ENCODE measurements at places on chromosomes 1 and 21.

GRCh38 chr1:187252923-187253322 lies 424.2 kb downstream of the PLA2G4A start:
- no peak for DNase-seq

- DNase-seq = no peak
These were observed 80.0 kb upstream of the CNTN2 start for GRCh38 chr1:204962742-204963632.

DNA sequence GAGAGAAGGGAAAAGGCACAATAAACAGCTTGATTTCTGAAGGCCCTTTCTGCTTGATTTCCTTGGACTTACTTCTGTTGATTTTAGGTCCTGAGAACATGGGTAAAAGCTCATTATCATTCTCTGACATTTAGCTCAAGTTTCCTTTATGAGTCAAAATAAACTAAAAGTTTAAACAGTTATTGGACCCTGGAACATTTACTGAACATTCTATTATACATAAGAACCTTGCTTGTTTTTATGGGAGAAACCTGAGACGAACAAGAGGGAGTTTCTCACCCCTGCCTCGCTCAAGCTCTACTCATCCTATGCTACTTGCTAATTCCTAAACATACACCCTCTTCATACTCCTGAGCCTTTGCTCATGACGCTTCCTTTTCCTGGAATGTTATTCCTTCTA lies 538.3 kb upstream of the PKN2 start:
- no peak for DNase-seq

DNA sequence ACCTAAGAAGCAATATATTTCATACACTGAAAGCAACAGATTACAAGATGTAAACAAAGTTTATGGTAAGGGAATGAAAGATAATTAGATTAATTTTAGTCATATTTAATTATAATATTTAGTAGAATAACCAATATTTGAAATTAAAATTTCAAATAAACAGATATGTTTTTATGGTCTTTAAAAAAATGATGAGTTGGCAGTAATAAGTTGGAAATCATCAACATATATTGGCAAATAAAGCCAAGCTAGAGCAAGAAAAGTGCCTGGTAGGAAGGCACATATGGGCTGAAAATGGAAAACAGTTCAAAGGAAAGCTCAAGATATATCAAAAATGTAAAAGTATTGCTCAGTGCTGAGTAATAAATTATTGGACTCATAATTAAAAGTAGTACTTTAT lies 1274.0 kb downstream of the AMY1C start:
- DNase-seq = no peak

DNA sequence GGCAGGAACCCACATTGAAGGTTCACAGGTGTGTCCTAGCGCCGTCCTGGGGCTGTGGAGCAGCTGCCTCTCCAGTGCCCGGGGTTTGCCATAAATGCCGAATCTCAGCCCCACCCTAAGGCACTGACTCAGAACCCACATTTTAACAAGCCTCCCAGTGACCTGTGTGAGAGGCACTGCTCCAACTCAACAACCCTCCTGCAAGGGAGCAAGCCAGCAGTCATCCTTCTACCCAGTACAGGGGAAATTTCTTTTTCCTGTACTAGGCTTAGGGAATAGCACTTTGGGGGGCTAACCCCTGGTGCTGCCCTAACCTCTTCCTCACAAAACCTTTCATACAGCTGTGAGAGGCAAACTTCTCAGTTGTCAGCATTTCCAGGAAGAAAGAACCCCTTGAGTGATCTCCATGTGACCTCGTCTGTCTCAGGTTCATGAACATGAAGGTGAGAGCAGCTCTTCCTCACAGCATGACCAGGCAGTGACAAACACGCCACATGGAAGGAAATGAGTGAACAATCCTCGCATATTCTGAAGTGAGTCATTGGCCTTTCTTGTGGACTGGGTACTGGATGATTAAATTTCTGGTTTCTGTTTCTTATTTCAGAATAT lies 11.4 kb upstream of the BCAR3 start:
- DNase-seq = no peak

DNA sequence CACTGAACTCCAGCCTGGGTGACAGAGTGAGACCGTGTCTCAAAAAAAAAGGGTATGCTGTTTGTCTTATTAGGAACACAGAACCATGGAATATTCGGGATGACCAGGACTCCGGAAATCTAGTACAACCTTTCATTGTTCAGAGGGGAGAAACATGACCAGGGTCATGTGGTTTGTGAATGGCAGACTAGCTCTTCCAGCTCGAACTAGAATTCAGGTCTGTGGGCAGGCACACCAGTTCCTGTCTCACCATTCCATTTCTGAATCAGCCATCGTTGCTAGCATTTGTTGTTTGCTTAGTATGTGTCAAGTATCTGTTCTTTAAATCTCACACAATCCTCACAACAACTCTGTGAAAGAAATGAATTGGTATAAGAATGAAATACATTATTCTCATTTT lies 50.9 kb downstream of the MDM4 start:
- no peak for DNase-seq

- DNase-seq = no peak
These were observed 108.4 kb downstream of the PDE9A start for GRCh38 chr21:42761776-42762335.

- DNase-seq = no peak
These were observed 10.4 kb downstream of the ANP32E start for GRCh38 chr1:150225546-150225945.

GRCh38 chr1:52454127-52454526 lies 49.7 kb downstream of the PRPF38A start:
- DNase-seq = no peak

DNA sequence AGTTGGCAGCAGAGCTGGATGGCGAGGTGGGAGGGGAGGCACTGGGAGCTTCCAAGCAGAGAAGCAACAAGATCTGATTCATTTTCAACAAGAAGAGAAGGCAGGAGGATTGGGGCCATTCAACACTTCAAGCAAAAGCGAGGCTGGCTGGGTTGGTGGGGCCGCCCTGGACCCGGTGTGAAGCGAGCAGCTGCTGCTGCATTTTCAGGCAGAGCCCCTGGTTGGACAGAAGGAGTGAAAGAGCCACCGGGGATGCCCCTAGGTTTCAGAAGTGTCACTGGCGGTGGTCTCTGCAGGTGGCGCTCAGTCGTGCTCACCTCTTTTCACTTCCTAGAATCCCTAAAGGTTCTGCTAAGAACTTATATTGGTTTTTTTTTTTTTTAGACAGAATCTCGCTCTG lies 18.0 kb downstream of the SLC2A7 start:
- no peak for DNase-seq

DNA sequence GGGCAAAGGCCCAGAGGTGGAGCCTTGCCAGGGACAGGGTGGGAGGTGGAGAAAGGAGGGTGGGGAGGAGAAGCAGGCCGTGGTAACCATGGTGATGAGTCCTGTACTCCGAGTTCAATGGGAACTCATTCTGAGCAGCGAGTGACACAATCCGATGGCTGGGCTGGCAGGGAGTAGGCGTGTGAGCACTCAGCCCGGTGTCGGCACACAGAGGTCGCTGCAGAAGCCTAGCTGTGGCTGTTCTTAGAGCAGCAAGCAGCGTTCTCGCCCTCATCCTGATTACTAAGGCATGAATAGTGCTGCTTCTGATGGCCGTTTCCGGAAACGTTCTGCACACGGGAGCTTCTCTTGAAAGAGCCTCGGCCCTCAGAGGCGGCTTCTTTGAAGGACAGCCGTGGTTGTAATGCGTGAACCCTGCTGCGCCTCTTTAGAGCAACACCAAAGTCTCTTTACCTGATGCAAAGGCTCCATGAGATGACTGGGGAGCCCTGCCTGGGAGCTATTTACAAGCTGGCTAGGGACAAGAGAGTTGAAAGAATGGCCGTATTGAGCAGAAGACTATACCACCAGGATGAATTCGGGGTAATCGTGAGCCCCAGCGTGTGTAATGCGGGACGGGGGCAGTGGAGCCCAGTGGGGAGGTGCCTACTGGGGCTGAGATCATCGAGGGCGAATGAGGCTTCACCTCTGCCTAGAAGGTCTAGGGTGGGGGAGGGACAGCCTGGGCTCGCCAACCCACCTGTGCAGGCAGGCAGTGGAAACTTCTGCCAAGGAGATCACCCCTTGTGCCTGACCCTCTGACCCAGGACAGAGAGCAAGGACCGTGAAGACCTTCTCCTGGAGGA lies 72.8 kb upstream of the PAX7 start:
- no peak for DNase-seq

GRCh38 chr1:210151052-210151672 lies 81.4 kb upstream of the SERTAD4 start:
- no peak for DNase-seq

- DNase-seq = no peak
These were observed 42.1 kb downstream of the YARS1 start for GRCh38 chr1:32774950-32775634.

DNA sequence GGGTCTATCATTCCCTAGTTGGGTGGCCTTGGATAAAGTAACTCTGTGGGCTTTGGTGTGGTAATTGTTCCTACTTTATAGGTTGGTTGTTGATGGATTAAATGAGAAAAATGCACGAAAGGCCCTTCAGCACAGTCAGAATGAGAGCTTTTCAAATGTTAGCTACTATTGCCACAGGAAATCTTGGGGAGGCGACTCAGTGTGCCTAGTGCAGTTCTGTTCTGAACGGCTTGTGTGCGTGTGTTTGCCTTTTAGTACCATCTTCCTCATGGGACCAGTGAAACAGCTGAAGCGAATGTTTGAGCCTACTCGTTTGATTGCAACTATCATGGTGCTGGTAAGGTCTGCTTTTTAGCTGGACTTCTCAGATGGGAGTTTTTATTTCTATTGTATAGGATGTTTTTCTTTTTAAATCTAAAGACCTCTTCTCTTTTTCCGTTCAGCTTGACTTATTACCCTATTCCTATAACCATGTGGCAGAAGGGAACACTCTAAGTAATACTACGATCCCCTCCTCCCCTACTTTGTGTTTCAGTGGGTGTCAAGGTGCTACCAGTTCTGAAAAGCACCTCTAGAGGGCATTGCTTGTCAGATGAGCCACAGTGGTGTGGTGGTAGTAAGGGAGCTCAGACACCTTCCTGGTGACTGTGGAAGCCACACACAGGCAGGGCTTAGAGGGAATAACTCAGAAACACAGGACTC lies 9.2 kb downstream of the SFT2D2 start:
- peak; percentile 22 for DNase-seq

DNA sequence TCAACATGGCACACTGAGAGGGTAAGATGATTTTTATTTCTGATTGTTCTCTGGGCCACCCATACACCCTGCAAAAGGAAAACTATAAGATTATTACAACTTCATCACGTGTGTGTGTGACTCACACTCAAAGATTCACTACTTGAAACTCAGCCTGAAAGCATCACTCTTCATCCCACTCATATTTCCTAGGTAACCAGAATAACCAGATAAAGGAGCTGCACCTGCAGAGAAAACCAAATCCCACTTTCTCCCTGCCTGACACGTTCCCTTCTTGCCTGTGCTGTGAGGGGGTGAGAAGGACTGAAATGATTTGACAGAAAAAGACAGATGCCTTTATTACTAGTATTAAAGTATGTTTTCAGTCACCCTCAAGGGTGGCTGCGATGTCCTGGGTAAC lies 131.6 kb downstream of the TGFBR3 start:
- no peak for DNase-seq

GRCh38 chr1:195604287-195604686 lies 1004.0 kb downstream of the KCNT2 start:
- DNase-seq = no peak

DNA sequence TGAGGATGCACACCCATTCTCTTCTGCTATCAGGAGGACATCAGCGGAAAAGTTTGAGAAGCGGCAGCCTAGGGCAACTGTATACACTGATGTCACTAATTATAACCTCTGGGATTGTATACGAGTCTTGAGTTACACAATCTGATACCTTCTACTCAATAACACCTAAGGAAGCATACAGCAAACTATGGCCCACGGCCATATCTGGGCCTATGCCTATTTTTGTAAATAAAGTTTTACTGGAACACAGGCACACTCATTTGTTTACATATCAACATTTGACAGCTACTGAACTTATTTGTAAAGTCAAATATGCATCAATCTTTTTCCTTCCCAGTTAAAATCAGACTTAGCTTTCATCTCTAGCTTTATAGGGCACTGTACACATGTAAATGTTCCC lies 187.2 kb downstream of the ZSCAN20 start:
- DNase-seq = no peak

- DNase-seq = no peak
These were observed 13.8 kb downstream of the MIA3 start for GRCh38 chr1:222631611-222632208.

DNA sequence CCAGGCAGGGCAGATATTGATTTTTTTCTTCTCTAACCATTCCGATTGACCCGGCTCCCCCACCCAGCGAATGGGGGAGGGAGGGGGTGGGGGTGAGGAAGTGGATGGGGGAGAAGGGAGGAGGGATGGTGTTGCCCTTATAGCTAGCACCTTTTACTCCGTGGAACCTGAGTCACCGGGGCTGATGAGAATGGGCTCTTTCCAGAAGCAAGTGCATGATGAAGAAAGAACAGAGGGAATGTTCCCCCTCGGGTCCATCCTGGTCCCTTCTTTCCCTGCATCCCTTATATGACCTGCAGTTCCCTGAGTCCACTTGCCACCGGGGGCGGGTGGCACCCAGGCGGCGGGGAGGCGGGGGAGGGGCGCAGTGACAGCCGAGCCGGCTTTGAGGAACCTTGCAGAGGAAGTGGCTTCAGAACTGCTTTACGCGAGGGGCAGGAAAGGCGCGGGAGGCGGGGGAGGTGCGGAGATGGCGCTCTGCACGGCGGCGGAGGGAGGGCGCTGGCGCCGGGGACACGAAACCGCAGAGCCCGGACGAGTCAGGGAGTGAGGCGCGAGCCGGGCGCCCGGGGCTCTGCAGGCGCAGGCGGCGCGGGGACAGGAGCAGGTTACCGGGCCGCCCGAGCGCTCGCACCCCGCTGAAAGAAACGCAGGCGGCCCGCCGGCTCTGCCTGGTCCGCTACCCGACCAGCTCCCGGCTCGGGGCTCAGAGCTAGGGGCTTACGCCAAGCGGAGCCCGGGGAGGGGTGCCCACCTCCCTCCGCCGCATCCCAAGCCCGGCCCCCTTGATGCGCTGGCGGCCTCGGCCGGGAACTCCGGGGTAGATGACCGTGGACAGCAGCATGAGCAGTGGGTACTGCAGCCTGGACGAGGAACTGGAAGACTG lies 49.7 kb downstream of the RASSF5 start:
- DNase-seq = peak; percentile 63

DNA sequence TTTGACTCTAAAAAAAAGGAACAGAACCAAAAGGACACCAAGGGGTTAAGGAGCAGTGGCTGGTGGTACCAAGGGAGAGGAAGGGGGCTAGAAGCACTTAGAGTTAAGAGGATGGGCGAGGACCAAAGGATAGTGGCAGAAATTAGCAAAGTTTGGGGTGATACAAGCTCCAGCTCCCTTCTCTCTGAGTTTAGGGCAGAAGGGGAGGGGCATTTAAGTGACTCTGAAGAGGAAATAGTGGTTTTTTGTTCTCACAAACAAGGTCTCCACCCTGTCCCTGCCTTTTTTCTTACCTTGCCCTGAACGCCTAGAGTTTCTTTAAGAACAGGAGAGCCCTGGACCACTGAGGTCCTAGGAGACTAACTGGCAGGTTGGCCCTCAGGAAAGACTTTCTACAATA lies 3.3 kb downstream of the CDC42SE1 start:
- no peak for DNase-seq

- no peak for DNase-seq
These were observed 4.2 kb downstream of the IGSF8 start for GRCh38 chr1:160094291-160094625.
